ENCODE measurements at places on chromosomes 3 and 15.

DNA sequence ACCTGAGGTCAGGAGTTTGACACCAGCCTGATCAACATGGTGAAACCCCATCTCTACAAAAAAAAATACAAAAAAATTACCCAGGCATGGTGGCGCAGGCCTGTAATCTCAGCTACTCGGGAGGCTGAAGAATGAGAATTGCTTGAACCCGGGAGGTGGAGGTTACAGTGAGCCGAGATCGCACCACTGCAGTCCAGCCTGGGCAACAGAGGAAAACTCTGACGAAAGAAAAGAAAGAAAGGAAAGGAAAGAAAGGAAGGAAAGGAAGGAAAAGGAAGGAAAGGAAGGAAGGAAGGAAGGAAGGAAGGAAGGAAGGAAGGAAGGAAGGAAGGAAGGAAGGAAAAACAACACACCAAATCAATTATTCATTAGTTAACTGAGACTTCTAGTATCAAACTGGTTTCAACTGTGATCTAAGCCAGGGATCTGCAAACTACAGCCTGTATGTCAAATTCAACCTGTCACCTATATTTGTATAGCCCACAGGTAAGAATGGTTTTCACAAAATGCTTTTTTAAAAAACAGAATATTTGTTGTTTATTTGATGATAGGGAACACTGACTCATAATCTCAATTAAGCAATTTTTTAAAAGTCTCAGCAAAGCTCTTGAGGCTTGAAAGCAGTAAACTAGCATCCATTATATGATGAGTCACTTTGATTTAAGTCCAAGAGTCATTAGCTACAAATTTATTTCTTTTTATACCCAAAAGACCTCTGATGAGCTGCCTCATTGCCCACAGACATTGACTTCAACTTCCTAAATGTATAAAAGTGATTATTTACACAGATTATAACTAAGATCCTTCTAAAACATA is 127.6 kb downstream of the TBL1XR1 start:
- no peak for DNase-seq

- no peak for DNase-seq
Observed at GRCh38 chr15:68191555-68191954, 13.6 kb downstream of the CALML4 start.

- no peak for DNase-seq
Observed at GRCh38 chr15:68195336-68196112, 9.6 kb downstream of the CALML4 start.

DNA sequence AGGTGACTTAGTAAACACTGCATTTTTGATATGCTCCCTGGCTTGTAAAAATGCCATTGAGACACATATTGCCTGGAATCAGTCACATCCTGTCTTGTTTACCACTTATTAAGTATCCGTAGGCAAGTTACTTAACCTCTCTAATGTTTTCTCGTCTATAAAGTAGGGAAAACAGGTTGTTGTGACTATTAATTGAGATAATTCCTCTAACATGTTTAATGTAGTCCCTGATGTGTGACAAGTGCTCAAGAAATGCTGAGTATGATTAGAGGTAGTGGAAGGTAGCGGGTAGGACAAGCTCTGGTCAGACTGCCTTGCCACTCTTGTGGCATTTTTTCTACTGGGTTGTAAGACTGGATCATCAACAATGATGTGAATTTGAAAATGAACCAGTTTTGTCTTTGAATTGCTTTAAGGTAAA is 54.1 kb downstream of the NFKBIZ start:
- no peak for DNase-seq

DNA sequence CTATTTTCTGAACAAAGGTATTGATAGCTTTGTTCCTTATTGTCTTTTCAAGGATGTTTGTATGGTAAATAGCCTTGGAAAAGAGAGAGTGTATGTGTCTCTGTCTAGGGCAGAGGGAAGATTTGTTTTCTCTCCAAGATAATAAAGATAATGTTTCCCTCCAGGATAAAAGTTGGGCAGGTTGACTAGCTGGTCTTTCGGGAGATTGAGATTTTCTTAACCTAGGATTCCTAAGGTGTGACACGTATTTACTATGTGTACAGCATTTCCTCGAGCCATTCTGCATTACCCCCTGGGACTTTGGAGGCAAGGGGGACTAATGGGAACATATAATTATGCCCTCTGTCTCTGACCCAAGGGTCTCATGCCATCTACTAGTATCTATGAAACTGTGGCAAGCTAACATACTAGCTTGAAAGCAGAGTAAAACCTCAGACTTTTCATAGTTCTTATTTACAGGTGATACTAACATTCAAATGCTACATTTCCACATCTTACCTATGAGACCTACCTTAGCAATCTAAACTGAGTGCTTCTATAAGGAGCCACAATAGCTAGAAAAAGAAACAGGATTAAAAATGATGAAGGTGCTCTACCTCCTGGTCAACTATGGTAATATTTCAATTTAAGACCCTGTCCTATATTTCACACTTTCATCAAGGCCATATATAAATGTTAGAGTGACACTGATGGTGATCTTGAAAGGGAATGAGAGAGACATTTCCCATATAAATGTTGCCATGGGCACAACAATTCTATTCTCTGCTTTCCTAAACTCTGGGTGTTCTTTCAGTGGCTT is 252.9 kb upstream of the CBLB start:
- DNase-seq = no peak

DNA sequence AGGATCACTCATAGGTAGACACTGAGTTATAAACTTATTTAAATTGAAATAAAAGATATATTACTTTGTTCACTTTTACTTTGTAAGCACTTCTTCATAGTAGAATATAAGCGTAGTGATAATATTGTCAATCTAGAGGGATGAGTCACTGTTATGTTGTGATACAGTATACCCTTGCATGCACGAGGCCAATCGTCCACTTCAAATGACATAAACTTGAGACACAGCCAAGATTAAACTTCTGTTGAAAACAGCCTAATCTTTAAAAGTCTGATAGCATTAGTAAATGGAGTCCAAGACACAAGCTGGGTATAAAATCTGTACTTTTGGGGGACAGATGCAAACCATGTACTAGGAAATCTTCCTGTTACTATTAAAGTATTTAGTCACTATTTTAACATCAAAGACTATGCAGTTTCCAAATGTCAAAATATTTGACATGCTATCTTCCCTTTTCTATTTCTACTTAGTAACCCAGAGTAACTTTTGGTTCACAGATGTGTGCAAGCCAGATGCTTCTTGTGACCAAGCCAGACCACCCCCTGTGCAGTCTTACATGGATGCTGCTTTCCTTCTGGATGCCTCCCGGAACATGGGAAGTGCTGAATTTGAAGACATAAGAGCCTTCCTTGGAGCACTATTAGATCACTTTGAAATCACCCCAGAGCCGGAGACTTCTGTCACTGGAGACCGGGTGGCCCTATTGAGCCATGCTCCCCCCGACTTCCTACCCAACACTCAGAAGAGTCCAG is 85.3 kb downstream of the PIK3R4 start:
- no peak for DNase-seq

- DNase-seq = no peak
Observed at GRCh38 chr15:31078471-31078870, 23.1 kb downstream of the TRPM1 start.

DNA sequence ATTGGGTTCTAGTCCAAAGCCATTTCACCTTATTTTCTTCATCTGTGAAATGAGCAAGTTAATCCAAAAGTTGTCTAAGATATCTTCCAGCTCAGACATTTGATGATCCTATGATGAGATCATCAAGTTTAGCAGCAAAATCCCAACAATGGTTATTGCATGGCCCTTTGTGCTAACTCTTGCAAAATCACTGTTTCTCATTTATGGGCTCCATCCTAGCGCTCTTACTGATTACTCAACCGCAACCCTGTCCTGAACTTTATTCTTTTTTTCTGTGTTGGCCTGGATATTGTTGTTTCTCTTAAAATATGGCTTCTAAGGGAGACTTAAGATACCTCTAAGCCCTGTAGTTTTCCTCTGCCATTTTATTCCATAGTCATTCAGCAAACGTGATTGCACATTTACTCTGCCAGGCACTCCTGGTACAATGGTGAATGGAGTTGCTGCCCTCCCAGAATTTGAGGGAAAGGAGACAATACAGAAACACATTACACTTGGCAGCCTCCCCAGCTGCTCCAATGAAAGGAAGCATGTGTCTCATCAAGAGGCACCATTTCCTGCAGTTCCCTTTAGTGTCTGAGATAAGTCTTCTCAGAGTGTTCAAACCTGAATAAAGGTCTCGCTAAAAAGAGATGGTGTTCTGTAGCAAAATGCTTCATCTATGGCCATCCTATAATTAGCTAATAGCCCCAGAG is 4.4 kb downstream of the GXYLT2 start:
- no peak for DNase-seq

DNA sequence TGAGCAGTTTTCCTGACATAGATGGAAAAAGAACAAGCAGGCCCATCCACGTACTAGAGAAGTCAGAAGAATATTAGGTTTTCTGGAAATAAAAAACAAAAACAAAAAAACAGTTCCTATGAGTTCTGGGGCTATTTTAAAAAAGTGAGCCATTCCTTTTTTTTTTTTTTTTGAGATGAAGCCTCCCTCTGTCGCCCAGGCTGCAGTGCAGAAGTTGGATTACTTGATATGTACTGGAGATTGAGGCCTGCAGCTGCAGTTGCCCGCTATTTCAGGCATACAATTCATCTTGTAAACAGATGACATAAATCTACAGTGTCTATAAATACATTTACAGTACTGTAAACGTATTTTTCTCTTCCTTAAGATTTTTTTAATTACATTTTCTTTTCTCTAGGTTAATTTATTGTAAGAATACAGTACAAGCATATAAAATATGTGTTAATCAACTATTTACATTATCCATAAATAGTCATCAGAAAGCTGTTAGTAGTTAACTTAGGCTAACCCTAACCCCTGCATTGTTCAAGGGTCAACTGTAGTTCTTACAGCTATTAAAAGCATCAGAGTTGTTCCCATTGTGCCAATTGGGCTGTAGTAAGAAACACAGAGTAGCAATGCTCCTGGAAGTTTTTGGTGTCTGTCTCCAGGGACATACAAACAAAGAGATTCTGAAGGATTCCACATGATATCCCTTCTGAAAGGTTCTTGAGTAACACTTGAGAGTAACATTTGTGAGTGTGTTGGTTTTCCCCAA is 11.2 kb upstream of the ACTL6A start:
- DNase-seq = no peak

GRCh38 chr3:27680517-27681246 is 41.4 kb downstream of the EOMES start:
- DNase-seq = no peak

GRCh38 chr3:48826451-48826850 is 21.2 kb downstream of the PRKAR2A start:
- no peak for DNase-seq

- DNase-seq = no peak
Observed at GRCh38 chr3:88038566-88038965, 20.2 kb downstream of the CGGBP1 start.

- peak; percentile 58 for DNase-seq
Observed at GRCh38 chr15:48975472-48976419, 12.0 kb upstream of the SHC4 start.

GRCh38 chr3:90011131-90011530 is 903.7 kb downstream of the EPHA3 start:
- no peak for DNase-seq

DNA sequence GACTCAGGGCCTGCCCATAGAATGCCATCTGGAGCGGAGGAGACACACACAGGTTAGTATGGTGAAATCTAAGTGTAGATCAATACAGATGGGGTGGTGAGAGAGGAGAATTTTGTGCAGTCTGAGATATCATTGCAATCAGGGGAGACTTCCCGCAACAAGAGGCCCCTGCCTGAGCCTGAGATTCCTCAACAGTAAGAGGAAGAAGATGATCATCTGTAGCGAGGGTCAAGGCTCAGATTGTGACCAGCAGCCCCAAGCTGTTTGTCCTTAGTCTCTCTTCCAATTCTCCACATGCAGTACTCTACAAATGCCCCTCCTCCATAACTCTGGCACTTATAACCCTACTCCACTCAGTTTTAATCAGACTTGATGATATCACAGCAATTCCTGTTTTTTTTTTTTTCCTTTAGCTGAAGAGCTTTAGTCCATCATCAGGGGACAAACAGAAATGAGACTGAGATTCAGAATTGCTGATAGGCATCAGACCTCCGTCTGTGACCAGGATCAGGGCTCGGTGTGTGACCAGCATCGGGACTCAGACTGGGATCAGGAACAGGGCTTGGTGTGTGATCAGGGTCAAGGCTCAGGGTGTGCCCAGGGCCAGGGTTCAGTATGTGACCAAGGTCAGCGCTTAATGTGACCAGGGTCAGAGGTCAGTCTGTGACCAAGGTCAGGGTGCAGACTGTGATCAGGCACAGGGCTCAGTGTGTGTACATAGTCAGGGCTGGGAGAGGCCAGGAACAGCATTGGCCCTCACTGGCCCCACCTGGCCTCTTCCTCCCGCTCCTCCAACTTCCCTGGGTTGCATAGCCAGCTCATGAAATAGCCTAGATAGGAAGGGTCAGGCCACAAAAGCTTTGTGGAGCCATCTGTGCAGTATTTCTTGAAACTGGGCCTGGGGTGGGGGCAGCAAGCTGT is 14.1 kb downstream of the LOXL1 start:
- no peak for DNase-seq

DNA sequence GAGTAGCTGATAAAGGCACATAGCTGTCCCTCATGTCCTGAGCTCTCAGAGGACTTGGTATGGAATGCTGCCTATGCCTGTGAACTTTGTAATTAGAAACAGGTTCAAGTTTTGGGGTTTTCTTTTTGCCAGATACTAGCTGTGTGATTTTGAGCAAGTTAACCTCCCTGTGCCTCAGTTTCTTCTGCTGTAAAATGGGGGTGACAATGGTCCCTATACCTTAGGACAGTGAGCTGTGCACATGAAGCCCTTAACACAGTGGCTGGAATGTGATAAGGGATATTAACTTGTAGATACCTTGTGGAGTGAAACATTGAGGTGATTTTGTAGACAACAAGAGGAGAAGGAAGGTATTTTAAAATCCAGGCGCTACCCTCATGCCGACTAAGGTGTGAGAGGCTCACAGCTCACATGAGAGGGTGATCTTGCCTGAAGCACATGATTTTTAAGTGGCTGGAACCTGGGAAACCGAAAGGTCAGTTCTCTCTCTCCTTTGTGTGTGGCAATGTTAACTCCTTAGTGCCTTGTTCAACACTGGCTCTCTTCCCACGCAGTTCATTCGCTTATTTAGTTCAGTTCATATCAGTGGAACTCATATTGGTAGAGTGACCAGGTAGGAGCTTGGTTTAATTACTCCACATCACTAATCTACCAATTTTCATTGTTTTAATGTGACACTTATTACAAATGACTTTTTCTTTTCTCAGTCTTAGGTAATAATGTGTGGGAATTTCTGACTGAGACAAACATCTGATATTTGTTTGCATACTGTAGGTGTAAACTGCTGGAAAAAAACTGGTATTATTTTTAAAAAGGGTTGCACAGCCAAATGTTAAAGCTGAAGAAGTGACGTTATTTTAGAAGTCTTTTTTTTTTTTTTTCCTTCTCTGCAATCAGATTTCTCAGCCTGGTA is 236.2 kb downstream of the ITPR1 start:
- DNase-seq = no peak
